Tongue (tissue), 3 donors: ENCODE measurements at places on chromosomes 5 and 9.

DNA sequence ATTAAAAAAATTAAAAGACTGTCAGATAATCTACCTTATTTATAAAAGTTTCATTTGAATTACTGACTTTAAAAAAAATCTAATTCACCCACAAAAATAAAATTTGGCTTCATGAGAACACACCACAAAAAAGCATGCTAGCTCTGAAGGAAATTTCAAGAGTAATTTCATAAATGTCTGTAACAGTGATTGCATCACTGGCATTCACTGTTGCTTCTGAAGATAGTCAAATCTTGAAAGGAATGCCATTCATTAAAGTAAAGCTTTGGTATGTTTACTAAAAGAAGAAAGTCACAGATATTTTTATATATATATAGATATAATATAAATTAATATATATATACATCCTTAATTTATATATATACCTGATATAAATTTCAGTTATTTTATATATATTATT is 43.4 kb downstream of the NADK2 start:
- no peak for DNase-seq

- peak; percentile 77 for DNase-seq
Observed at GRCh38 chr9:16310278-16311110, 560.0 kb downstream of the BNC2 start.

DNA sequence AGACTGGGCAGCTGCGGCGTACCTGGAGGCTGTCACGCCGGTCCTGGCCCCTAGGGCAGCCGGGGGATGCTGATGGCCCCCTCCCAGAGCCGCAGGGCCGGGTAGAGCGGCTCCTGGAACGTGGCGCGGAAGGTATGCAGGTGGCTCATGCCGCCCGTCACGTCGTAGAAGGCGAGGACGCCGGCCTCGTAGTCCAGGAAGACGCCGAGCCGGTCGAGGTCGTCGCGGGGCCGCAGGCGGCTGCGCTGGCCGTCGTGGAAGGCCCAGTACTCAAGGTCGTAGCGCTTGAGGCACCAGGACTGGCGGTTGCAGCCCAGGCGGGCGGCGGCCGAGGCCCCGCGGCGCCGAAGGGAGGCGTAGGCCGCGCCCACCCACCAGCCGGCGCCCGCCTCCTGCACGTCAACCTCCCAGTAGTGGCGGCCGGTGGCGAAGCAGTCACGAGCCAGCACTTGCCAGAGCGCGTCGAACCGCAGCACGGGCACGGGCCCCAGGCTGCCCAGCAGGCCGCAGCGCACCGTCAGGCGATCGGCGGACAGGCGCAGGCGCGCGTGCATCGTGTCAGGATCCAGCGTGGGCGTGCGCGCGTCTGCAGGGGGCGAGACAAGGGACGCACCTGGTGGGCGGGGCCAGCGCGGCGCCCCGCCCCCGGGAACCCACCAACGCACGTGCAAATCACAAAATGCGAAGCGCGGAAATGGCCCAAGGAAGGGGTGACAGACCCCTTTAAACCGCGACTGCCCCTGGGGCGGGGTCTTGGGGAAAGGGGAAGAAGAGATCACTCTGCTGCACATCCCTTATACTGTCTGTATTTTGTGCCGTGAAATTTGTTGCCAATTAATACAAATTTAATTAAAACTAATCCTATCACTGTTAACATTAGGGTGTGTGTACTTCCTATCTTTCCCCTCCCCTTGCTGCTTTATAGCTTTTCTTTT is 31.2 kb downstream of the NANS start:
- DNase-seq, result peak; percentile 72

GRCh38 chr5:61449804-61450492 is 117.9 kb downstream of the ZSWIM6 start:
- DNase-seq, result peak; percentile 47

- DNase-seq, result peak; percentile 77
Observed at GRCh38 chr9:98935071-98935505, 8.6 kb upstream of the COL15A1 start.

- no peak for DNase-seq
Observed at GRCh38 chr5:119338326-119338946, 17.4 kb upstream of the TNFAIP8 start.

DNA sequence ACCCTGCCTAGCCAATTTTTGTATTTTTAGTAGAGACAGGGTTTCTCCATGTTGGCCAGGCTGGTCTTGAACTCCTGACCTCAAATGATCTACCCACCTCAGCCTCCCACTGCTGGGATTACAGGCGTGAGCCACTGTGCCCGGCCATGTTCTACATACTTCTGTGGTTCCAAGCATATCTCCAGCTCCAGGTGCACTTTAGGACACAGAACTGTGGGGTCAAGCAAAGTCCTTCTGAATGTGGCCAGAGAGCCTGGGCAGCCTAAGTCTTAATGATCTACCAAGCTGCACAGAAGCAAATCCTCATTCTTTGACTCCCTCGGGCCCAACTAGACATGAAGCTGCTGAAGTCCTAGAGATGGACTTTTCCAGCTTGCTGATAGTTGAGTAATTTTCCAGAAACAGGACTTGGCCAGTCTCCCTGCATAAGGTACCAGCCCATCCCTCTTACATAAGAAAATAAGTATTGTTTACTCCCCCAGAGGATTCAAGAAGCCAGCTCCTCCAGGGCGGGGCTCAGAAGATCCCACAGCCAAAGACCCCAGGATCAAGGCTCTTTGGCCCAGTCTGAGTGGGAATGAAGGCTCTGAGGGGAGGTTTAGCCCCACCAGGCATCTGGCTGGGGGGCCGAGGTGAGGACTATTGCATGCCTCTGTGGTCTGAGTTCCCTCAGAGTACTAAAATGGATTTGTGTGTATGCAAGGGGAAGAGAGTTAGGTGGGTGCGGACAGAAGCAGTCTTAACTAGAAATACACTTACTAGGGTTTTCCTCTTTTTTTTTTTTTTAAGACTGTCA is 8.7 kb downstream of the CLTB start:
- DNase-seq, result no peak

GRCh38 chr9:114928136-114928535 is 2.3 kb downstream of the TNFSF8 start:
- DNase-seq, result no peak
